ENCODE measurements at places on chromosomes 2 and 18.
A peak's percentile ranks its signal among the peaks of the same experiment; 100 is the strongest.

DNA sequence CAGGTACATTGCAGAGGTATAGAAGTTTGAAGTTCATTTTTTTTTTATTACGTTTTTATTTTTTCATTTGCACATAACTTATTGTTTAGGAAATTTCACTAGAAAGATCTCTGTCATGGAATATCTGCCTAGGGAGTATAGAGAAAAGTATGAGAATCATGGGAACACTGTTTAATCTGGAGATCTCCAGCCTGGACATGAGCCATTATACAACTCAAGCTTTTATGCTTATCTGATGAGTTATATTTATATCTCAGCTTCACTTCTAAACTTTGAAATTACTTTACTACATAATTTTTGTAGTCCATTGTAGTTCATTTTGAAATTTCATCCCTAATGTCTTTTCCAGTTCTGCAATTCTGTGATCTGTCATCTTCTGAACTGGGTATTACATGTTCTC, 515.6 kb downstream of the ERBB4 start:
- DNase-seq, result no peak

- DNase-seq, result no peak
Observed at GRCh38 chr18:29849144-29849543, 1193.4 kb downstream of the DSC3 start.

DNA sequence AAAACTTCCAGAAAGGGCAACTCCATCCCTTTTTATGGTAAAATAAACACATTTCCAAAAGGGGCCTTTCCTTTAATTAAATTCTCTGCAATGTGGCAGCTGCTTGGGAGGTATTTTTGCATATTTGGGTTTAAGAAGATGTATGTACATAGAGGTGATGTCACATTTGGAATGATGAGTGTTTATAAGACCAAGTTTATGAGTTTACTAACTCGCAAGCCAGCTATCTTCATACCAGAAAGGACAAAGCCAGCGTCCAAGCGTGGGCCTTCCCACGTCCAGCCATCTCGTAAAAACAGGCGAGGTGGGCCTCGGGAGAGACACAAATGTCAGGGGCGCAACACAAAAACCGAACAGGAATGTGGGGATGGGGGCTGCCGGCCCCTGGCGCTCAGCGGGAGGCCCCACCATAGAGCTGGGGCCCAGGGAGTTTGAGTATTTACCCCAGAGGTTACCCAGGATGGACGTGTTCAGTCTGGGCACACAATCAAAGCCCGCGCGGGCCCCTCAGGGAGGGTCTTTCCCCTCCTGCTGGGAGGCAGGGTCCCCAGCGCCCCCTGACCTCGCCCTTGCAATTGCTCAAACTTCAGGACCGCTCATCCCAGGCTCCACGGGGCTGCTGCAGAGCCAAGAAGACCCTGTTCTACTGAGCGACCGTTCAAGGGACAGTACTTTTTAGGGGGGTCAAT, 137.3 kb downstream of the TWIST2 start:
- DNase-seq, result no peak

- DNase-seq, result no peak
Observed at GRCh38 chr2:16038621-16039020, 98.3 kb downstream of the MYCN start.

GRCh38 chr2:239927424-239927981, 97.6 kb downstream of the NDUFA10 start:
- DNase-seq, result peak; percentile 45
